ENCODE measurements at places on chromosomes 1 and 21.

DNA sequence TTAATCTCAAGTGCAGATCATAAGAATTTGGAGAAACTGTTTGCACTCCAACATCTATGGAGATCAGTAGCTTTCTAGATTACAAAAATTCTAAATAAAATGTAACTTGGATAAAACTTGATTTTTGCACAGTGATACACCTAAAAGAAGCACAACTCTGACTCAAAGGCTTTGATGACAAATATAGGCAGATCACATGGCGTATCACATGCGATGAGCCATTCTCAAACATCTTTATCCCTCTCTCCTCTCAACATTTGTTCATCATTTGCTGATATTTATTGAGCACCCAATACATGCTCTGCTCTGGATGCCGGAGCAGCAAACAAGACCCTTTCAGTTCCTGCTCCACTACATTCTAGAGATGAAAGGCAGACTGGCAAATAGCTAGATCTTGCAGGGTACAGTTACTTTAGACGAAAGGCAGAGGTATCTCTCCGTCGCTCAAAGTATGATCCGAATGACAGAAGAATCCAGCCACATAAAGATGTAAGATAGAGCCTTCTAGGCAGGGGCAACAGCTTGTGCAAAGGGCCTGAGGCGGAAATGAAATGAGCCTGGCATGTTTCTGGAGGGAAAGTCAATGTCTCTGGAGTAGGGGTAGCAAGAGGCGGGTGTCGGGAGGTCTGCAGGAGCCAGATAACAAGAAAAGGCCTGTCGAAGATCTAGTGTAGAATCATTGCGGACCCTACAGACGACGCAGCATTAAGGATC is 145.8 kb upstream of the ERRFI1 start:
- no peak for DNase-seq

GRCh38 chr1:184752656-184753055 is 2.0 kb downstream of the EDEM3 start:
- DNase-seq = no peak

DNA sequence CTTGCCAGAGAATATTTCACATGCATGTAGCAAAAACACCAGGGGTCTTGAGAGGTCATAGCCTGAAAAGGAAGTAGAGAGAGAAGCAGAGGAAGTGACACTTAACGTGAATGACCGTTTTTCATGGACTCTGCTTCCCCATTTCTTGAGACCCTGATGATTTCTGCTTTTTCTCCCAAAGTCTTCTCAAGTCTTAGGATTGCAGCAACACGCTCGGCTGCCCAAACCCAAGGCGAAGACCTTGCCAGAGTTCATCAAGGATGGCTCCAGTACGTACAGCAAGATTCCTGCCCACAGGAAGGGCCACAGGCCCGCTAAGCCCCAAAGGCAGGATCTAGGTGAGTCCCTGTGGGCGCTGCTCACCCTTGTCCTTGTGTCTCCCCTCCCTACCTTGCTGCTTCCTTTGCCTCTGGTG is 12.8 kb downstream of the THEMIS2 start:
- DNase-seq = no peak

- no peak for DNase-seq
Measured at GRCh38 chr1:230752407-230752806, 5.2 kb downstream of the CAPN9 start.

DNA sequence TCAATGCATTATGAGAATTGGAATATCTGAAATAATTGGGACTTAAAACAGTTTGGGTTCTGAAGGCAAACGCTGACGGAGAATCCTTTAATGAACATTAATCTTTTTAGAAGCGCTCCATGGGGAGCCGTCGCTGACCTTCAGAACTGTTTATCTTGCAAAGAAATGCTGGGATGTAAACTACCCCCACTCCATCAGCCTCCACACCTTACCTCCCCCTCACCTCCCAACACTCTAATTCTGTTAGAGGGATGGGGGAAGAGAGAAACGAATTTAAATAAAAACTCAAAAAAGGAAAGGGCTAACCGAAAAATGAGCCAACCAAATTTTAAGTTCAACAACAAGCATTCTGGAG is 44.1 kb upstream of the DNAJC6 start:
- DNase-seq = no peak

DNA sequence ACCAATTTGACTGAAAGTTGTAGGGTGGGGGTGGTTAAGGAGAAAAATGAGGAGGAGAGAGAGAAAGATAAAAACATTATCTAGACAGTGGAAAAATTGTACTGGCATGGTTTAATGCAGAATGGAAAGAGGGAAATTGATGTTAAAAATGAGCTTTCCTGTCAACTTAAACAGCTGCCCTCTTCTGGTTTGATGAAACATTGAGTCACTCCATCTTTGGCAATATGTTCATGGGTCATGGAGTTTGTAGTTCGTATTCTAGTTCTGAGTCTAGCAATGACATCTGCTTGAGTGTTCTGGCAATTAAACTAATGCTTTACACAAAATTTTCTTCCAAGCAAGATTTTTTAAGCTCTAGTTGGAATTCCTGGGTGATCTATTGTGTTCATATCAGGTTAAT is 9.6 kb downstream of the ZNF648 start:
- no peak for DNase-seq

- no peak for DNase-seq
Measured at GRCh38 chr1:20429296-20429695, 56.7 kb downstream of the CAMK2N1 start.

DNA sequence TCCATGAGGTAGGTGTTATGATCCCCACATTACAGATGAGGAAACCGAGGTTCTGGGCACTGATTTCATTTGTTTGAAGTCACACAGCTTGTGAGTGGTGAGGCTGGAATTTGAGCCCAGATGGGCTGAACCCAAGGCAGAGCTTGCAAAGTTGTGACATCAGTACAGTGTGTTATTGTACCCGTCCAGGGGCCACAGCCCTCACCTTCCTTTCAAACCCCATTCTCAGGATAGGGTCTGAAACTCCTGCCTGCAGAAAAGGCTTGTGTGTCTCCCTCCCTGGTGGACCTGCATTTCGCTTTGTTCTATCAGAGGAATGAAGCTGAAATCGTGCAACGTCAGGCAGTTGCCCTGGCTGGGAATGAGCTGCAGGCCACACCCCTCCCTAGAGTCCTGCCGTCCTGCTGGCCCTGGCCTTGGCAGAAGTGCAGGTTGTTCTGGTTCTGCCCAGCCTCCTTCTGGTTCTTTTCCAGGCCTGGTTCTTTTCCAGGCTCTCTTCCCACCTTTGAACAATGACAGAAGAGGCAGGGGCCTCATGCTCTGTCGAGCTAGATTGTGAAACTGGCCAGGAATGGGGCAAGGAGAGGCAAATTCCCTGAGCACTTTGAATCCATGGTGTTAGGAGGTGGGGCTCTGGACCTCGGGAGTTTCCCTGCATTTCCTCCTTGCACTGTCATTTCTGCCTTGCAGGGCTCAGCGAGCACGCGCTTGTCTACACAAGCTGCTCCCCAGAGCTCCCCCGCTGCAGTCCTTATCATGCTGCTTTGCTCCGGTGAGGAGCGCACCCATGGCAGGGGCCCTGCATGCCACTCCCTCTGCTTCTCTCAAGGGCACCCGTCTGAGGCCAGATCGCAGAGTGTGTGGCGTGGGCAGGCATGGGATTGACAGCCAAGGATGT is 8.2 kb upstream of the MYOM3 start:
- no peak for DNase-seq

- no peak for DNase-seq
Measured at GRCh38 chr1:200857804-200858203, 15.0 kb upstream of the GPR25 start.
